ENCODE measurements at places on chromosomes 16 and 17. TPM values are rescaled to one million over a fixed set of nuclear protein-coding genes. Genes with fewer than 3 reads are reported as not detected.

DNA sequence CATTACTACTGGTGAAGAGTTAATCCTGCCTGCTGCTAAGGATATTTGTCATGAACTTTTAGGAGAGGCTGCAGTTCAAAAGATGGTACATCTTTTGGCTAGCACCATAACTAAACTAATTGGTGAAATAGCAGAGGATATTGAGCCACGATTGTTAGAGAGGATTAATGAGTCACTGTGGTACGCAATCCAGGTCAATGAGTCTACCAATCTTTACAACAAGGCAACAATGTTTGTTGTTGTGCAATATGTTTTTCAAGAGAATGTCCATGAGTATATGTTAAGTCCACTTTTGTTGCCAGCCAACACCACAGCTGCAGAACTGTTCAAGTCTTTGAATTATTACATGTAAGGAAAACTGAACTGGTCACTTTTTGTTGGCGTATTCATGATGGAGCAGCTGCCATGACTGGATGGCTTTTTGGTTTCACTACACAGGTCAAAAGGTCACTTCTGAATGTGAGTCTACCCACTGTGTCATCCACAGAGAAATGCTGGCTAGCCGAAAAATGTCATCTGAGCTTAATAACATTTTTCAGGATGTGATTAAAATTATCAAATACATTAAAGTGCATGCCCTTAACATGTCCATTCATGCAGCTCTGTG, 402.6 kb upstream of the KIF2B start:
- DNase-seq: no peak

- DNase-seq: no peak
These were observed 61.0 kb downstream of the SLC39A11 start for GRCh38 chr17:73031472-73031871.

DNA sequence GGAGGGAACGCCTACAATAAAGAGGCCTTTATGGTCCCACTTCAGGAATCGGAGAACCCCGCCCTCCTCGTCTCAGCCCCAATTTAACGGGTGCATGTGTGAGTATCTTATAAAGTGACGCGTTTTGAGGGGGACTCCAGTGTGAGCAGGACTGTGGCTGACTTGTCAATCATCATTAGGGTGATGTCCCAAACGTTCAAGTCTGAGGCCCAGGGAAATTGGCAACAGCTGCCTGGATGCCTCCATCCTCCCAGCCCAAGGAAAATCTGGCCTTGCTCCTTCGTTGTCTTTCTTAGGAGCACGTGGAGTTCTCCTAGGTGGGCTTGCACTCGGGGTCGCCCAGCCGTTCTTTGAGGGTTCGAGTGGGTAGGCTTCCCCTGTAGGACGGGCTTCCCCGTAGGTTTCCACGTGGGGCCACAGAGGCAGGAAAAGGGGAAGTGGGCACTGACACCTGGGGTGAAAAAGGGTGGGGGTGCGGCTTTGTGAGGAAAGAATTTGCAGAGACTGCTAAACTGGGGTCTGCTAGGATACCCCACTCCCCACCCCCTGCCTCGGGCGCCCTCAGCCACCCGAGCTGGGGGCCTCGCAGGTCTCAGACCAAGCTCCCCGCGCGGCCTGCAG, 561 bp upstream of the HERPUD1 start:
- no peak for DNase-seq

- no peak for DNase-seq
These were observed 52.0 kb upstream of the CCL2 start for GRCh38 chr17:34203018-34203638.

DNA sequence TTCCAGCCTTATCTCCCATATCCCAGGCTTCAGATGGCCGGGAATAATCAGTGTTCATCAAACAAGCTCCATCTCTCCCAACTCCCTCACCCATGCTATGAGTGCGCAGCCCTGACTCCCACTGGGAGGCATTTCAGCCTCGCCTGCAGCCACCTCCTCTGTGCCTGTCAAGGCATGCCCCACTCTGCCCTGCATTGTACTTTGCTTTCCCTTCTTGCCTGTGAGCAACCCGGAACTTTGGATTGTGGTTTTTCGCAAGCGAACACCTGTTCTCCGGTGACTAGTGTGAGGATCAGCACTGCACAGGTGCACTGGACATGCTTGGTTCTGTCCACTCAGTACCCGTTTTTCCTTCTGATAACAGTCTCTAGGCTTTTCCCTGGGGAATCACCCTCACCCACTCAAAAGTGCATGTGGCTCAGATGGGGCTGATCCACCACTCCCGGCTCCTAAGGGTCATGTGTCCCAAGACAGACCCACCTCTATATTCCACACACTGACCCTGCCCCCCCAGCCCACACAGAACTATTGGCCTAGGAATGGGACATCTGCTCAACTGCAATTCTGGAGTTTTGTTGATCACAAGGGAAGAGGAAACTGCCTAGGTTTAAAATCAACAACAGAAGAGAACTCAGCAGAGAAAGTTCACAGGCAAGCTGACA, 9.1 kb downstream of the CHST6 start:
- no peak for DNase-seq

DNA sequence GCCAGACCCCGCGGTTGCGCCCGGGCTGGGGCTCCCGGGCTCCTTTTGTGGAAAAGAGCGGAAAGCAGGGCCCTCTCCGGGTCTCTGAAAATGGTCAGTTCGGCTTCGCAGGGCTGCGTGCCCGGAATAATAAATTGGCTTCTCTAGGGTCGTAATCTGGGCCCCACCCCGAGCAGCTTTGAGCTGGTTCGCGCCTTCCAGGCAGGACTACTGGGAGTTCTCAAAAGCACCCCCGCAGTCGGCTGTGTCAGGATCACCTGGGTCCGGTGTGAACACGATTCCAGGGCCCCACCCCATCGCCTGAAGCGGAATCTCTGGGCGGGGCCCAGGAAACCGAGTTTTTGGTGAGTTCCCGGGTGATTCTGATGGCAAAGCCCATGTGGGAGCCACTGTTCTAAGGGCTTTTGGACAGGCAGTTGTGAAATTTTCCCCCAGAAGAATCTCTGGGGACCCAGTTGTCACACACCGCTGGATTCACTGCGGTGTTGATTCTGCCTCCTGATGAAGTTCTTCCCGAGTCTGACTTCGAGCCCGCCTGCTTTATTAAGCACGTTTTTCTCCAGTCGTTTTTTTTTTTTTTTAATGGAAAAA, 77.0 kb downstream of the MRC2 start:
- DNase-seq: peak; percentile 66

DNA sequence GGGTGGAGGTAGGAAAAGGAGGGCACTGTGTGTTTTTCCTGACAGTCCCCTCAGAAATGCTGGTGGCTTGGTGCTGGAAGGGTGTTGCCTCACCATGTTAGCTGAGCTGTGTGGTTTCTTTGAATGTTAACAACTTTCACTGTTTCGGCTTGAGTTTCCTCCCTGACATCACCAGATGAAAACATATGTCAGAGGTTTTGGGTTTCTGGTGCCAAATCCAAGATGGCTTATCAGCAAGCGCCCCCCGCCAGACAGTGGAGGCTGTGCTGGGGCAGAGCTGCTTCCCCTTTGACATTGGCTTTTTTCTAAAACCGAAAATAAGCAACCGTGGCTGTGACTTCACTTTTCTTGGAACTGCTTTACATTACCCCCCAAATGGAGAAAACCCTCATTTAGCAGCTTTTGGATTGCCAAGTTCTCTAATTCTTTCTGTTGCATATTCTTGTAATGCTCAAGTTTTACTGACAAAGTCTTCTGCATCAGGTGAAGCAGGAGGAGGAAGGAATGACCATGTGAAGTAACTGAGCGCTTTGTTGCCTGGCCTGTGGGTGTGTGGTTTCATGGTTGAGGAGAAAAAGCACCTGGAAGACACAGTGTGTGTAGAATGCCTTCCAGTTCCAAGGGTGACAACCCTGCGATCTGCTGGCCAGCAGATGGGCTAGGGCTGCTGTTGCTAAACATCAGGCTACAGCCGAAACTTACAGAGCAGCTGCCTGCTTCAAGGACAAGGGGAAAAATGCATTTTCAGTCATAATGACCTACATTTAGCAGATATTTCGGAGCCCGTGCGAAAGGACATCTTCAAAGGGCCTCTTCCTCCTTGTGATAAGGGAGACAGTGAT, 9.7 kb downstream of the RMI2 start:
- no peak for DNase-seq

- peak; percentile 95 for DNase-seq
These were observed 20.8 kb upstream of the ZNF423 start for GRCh38 chr16:49876716-49877129.

DNA sequence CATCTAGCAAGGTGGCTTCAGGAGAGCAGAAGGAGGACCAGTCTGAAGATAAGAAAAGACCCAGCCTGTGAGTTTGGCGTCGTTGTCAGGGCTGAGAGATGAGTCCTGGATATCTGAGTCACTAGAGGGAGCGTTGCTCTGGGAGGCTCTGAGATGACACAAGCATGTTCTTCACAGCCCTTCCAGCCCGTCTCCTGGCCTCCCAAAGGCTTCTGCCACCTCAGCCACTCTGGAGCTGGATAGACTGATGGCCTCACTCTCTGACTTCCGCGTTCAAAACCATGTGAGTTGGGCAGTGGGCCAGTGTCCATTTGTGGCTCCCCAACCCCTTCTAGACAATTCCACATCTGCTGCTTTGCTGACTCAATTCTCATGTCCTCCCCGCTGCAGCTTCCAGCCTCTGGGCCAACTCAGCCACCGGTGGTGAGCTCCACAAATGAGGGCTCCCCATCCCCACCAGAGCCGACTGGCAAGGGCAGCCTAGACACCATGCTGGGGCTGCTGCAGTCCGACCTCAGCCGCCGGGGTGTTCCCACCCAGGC, 2.3 kb downstream of the TGFB1I1 start:
- DNase-seq: no peak

- DNase-seq: peak; percentile 36
These were observed 101.9 kb downstream of the LITAF start for GRCh38 chr16:11484691-11485258.

LDHD gene
- 7.8 TPM for total RNA-seq

MAPT gene
- total RNA-seq: 3.2 TPM

GPRC5C gene
- total RNA-seq: 88.4 TPM

SPAG7 gene
- total RNA-seq: 65.2 TPM

Measured in upper lobe of left lung (tissue), 6 donors.